Activated T-cell treated with anti-CD3 and anti-CD28 coated beads for 4 hours (primary cell): ENCODE measurements at places on chromosomes 1 and 21.

- DNase-seq, result no peak
Observed at GRCh38 chr1:110408488-110408887, 994 bp upstream of the LAMTOR5 start.

- no peak for DNase-seq
Observed at GRCh38 chr1:212628046-212628445, 19.5 kb downstream of the ATF3 start.

- DNase-seq, result no peak
Observed at GRCh38 chr1:165189913-165190312, 166.6 kb downstream of the LMX1A start.

- no peak for DNase-seq
Observed at GRCh38 chr1:17218939-17219338, 14.0 kb downstream of the PADI1 start.

DNA sequence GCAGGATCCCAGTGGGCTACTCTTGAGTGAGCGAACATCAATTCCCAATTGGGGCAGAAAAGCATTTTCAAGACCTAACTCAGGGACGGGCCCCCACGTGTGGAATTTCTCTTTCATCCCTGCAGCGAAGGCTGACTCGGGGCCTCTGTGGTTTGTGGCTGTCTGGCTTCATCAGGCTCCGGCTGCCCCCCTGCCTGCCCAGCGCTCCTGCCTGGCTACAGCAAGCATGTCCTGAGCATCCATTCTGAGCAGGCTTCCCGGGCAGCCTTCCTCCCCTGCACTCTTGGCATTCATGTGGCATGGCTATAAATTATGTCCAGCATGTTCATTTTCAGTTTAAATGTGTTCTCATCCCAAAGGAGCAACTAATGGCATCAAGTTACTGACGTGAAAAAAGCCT is 588.1 kb downstream of the KIF26B start:
- no peak for DNase-seq

DNA sequence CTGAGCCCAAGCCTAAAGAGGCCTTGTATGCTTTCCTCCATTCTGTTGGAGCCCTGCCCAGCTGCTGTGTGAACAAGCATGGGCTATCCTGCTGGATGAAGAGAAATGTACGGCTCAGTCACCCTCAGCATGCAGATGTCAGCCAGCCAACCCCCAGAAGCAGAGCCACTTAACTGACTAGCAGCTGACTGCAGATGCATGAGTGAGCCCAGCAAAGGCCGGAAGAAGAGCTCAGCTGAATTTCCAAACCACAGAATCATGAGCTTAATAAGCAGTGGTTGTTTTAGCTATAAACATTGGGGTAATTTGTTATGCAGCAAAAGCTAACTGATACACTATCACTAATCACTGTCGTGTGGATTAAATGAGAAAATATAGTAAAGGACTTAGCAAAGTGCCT is 39.0 kb downstream of the FOXO6 start:
- no peak for DNase-seq

DNA sequence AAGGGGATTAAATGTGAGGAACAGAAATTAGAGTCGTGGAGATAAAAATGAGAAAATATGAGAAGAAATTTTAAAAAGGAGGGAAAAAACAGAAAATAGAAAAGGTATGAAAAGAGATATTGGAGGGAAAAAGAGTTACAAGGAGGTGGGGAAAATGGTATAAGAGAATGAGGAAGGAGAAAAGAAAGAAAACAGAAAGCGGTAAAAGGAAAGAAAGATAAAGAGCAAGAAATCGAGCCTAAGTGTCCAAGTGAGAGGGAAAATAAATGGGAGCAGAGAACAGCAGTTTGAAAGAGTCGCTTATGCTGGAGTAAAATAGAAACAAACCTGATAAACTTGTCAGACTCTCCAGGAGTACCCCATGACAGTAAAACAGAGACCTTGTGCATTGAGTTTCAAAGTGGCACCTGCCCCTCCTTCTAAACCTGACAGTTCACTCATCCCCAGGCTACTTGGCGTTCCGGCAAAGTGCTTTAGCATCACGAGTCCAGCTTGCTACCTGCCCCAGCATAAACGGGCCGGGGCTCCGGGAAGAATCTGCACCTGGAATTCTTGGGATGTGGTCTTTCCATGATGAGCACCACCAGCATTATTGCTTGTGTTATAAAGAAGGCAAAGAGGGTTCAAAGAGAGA is 585 bp downstream of the NEGR1 start:
- no peak for DNase-seq

DNA sequence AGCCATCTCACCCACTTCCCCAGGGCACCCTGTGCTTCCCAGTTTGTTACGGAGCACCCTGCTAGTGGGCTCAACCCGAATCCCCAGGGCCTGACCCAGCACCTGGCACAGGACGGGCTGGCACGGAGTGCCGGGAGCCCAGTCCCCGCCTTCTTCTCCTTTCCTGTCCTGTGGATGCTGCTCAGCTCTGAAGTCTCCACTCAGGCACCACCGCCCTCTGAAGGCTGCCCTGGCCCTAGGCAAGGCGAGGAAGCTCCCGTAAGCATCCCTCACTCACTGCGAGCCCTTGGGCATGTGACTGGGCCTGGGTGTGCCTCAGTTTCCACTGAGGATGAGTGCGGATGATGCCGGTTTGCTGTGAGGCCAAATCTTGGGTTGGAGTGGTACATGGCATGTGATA is 21.8 kb downstream of the SLC1A7 start:
- DNase-seq, result no peak
